LHCN-M2 (cell line): ENCODE measurements at places on chromosomes 11 and 22.

DNA sequence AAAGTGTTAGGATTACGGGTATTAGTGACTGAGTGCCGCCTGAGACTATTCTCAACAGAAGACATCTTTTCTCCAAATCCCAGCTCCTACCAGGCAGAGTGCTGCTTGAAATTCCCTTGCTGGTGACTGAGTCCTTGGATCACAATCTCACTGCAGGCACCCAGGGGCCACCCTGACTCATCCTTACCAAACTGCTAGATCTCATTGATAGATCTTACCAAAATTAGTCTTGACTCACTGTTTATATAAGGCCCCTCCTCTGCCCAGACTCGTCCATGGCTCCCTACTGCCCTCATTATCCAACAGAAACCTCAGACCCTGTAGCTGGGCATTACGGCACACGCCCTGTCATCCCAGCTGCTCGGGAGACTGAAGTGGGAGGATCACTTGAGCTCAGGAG lies 14.7 kb downstream of the TBC1D10A start:
- peak; percentile 88 for DNase-seq

GRCh38 chr11:20110908-20111669 lies 49.2 kb downstream of the DBX1 start:
- DNase-seq = peak; percentile 87

DNA sequence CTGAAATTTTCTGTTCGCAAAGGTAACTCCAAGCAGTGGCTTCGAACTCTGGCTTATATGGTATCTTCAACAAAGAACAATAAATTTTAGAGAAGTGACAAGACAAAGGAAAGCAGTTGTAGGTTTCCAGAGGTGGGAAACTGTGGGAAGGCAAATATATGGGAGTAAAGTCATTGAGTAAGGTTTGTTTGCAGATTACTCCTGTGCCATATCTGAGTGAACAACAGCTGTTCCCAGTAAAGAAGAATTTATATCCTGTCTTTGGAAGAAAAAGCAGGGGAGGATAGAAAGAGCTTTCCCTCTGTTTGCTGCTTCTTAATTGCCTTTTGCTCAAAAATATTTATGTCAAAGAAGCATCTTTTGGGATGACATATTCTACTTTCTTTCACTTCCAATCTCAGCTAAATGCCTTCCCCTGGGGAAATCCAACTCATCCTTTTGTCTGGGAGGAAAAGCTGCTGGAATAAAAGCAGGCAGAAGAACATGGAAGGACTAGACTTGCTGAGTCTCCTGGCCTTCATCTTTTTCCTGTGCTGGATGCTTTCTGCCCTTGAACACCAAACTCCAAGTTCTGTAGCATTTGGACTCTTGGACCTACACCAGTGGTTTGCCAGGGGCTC lies 10.4 kb upstream of the RCN1 start:
- DNase-seq = peak; percentile 52

GRCh38 chr11:120520091-120520822 lies 8.7 kb downstream of the GRIK4 start:
- DNase-seq = no peak

- no peak for DNase-seq
Measured at GRCh38 chr22:49973018-49973961, 12.7 kb downstream of the PIM3 start.

- DNase-seq = peak; percentile 62
Measured at GRCh38 chr11:119615003-119615881, 113.8 kb downstream of the NECTIN1 start.

DNA sequence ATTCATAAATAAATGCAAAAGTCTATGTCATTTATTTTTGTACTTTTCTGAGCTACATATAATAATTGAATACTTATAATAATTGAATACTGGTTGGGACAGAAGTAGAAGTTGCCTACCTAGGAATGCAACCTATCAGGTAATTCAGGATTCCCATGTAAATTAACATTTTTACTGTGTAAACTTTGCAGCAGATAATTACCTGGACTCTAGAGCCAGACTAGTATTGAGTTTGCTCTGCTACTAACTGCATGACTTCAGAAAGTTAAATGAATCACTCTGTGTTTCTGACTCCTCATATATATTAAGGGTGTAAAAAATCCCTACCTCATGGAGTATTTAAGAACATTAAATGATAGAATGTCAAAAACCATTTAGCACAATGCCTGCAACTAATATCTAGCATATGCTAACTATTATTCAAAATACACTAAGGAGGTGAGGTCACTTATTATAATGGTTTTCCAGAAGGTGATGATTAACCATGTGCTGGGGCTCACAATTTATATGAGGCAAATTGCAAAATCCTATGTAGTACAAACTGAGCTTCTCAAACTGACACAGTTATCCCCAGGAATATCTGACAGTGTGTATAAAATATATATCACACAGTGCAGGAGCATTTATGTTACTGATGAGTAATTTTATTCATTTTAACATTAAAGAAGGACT lies 138.1 kb upstream of the ANO3 start:
- DNase-seq = no peak

- DNase-seq = peak; percentile 98
Measured at GRCh38 chr11:110000031-110000502, 93.1 kb upstream of the ZC3H12C start.

GRCh38 chr22:19098157-19098556 lies 24.1 kb downstream of the DGCR2 start:
- no peak for DNase-seq

DNA sequence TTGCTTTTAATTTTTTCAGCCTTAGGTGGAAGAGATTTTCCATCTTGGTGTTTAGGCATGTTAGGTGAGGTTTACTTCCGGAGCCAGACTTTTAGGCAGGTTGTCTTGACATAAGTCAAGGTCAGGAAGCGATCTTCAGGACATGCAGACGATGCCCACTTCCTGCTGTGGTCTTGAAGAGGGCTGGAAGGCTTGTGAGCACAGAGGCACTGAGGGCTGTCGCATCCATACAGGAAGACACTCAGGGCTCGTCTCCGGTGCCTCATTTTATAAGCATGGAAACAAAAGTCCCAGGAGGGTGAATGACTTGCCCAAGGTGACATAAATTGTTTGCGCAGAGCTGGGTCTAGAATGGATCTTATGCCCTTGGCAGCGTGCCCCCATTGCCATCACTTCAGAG lies 30.8 kb downstream of the MARK2 start:
- no peak for DNase-seq

GRCh38 chr22:36194971-36195370 lies 6.6 kb downstream of the APOL4 start:
- peak; percentile 71 for DNase-seq

- no peak for DNase-seq
Measured at GRCh38 chr11:85902353-85902752, 47.2 kb downstream of the CCDC83 start.

GRCh38 chr11:12331239-12331874 lies 46.0 kb upstream of the PARVA start:
- peak; percentile 85 for DNase-seq

DNA sequence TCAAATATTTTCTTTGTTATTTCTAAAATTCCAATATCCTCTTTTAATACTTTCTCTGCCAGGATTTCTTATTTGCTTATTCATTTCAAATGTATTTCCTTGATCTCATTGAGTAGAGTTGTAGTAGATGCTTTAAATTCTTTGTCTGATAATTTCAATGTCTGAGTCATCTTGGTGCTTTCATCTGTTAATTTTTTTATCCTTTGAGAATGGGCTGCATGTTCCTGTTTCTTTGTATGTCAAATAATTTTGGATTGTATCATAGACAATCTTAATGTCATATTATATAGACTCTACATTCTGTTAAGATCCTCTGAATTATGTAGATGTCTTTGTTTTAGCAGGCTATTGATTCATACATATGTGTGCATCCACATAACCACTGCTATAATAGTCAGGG lies 57.5 kb downstream of the MYEOV start:
- peak; percentile 79 for DNase-seq

- no peak for DNase-seq
Measured at GRCh38 chr11:84437071-84437980, 1151.2 kb upstream of the CCDC90B start.

GRCh38 chr11:705646-706438 lies at the start of gene EPS8L2:
TSS of gene EPS8L2 (plus strand) at chr11:706231. CDS start at chr11:709408, 3,177 bp downstream.
- DNase-seq = no peak

DNA sequence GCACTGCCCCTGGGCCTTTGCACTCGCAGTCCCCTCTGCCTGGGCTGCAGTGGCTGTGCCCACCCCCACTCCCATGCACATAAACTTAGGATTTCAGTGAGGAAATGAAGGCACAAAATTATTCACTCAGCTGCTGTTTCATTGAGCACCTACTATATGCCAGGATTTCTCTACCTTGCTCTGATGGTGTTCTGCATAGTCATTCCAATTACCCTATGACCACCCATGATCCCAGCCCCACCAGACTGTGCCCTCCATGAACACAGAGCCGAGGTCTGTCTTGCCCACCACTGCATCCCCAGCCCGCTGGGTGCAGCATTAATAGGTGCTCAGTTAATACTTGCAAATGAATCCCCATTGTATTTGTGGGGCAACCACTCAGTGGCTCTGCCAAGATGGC lies 10.9 kb downstream of the CYTH4 start:
- DNase-seq = no peak

GRCh38 chr22:48055185-48055584 lies 1292.7 kb downstream of the TBC1D22A start:
- DNase-seq = no peak

DNA sequence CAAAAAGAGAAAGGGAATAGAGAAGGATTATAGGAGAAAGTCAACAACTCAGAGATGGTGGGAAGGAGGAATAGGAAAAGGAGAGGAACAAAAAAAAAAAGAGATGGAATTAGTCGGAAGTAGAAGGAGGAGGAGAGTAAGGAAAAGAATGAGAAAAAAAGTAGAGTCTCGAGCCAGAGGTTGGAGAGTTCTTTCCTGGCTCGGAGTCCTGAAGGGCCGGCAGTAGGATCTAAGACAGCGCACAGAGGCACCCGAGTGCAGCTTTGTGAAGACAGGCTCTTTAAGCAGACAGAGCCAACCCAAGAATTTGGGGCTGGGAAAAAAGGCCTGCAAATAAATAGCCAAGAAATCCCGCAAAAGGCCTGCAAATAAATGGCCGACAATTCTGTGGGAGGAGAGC lies 170.4 kb upstream of the CCDC90B start:
- DNase-seq = no peak

DNA sequence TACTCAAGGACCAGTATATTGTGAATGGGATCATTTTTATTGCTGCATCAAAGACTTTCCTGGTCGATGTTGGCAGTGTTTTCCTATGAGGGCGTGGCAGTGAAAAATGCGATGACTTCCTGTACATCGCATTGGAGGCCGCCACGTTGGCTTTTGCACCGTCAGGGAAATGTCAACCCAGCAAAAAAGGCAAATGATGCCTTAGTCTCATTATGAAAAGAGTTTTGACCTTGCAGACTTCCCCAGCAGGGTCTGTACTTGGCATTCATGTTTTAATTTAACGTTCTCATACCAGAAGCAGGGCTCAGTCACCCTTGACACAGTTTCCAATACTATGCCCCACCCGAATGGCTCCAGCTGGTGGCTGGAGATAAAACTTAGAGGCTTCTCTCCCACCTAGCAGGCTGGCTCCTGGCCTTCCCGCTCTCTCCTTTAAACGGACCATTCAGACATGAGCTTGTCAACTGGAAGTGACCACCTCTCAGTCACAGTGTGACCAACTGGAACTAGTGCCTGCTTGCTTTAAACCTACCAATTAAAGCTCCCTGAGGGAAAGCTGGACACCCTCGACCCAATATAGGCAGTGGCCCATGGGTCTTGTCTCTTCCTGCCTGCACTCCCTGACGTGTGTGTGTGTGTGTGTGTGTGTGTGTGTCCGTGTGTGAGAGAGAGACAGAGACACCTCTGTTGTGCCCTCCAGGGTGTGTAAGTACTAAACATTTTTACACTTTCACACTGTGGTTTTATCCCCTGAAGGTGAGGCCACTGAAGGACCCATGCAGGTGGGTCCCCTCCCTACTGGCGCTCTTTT lies 8.7 kb upstream of the GDPD5 start:
- no peak for DNase-seq

DNA sequence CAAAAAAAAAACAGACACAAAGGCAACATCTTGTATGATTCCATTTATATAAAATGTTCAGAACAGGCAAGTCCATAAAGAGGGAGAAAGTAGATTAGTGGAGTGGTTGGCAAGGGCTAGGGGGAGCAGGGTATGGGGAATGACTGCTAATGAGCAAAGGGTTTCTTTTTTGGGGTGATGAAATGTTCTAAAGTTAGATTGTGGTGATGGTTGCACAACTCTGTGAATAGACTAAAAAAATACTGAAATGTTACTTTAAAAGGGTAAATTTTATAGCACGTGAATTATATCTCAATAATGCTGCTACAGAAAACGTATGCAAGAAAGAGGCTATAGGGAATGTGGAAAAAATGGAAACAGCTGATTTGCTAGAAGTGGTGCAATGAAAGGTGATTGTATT lies 155.1 kb downstream of the TENM4 start:
- no peak for DNase-seq

DNA sequence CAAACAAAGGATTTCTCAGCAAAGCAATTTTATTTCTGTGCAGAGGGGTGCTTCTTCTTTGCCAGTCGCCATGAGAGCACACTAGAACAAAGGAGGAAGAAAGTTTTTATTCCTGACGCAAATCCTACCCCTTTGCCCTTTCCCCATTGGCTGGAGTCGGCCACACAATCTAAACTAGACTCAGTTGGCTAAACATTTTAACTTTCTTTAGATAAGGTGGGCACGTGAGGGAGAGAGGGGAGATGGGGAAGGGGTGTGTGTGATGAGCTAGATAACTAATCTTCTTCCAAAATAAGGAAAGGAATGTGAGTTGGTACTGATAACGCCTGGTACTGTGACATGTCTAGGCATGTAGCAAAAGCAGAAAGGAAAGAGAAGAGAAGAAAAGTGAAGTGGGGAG lies 626 bp downstream of the TRIM22 start:
- peak; percentile 56 for DNase-seq

DNA sequence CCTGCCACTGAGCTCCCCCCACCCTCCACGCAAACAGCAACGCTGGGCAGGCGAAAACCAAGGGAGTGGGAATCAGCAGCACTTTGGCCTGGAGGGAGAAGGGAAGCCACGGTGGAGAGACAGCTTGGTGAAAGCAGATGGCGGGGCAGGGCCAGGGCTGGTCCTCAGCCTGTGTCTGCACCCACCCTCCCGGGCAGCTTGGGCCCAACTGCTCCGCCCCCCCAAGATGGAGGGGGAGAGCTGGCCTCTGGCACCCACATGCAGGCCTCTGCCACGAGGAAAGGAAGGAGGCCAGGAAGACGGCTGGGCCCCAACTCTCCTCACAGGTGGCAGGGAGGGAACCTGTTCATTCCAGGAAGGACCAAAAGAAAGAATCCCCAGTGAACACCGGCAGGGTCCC lies 17.8 kb downstream of the MAFF start:
- DNase-seq = no peak

DNA sequence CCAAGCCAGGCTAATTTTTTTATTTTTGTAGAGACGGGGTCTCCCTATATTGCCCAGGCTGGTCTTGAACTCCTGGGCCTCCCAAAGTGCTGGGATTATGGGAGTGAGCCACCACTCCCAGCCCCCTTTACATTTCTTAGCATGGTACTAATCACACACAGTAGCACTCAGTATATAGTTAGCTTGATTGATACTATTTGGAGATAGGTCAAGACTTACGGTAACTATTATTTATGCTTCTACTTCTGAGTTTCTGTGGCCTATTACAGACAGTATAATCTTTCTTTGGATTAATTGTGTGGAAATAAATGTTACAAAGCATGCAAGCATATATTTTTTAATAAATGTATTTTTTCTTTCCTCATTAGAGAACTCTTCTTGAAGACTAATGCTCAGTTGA lies 192.2 kb downstream of the UVRAG start:
- no peak for DNase-seq
